Dorsolateral prefrontal cortex (tissue), 122 donors: ENCODE measurements at places on chromosomes 7 and 10. TPM values are rescaled to one million over a fixed set of nuclear protein-coding genes. Genes with fewer than 3 reads are reported as not detected.

Gene EVX1
- not detected for total RNA-seq

Gene RBP4
- total RNA-seq, result 49.9 TPM

Gene TFPI2
- total RNA-seq, result not detected

Gene PTN
- total RNA-seq, result 106 TPM

Gene TAS2R41
- not detected for total RNA-seq

Gene FZD8
- 6.3 TPM for total RNA-seq

Gene SAMD9L
- total RNA-seq, result 4.4 TPM

GRCh38 chr10:105952153-105952552, 1212.4 kb downstream of the SORCS1 start:
- no peak for DNase-seq

- no peak for DNase-seq
Observed at GRCh38 chr7:207418-208129, 15.2 kb downstream of the FAM20C start.

- no peak for DNase-seq
Observed at GRCh38 chr10:127762925-127763324, 25.9 kb downstream of the FOXI2 start.

GRCh38 chr7:20661884-20662283, 46.4 kb downstream of the ABCB5 start:
- DNase-seq, result no peak

DNA sequence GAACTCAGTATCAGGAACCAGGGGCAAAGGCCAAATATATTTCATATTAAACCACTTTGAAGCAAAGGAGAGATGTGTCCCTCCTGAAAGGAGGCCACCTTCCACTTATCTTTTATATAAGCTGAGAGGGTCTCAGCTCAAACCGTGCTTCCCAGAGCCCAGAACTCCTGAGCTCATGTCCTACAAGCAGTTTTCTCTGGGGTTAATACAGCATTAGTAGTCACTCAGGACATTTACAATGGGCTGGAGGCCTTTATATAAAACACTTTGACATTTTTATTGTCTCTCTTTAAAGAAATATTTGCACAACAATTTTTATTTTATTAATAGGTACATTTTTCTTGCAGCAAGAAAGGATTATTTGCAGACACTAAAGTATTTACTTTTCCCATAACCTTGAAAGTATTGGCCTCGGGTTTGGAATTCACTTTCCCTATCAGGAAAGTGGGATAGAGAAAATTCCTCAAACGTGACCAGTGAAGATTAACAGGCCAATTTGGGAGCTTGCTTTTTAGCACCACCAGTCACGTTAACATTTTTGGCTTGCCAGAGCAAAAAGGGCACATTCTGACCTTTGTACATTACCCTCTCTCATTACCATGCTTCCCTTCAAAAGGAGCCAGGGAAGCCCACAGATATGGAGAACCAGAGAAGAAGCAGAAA, 464.9 kb upstream of the NRP1 start:
- DNase-seq, result no peak

- DNase-seq, result no peak
Observed at GRCh38 chr10:71132321-71132810, 80.0 kb upstream of the UNC5B start.

DNA sequence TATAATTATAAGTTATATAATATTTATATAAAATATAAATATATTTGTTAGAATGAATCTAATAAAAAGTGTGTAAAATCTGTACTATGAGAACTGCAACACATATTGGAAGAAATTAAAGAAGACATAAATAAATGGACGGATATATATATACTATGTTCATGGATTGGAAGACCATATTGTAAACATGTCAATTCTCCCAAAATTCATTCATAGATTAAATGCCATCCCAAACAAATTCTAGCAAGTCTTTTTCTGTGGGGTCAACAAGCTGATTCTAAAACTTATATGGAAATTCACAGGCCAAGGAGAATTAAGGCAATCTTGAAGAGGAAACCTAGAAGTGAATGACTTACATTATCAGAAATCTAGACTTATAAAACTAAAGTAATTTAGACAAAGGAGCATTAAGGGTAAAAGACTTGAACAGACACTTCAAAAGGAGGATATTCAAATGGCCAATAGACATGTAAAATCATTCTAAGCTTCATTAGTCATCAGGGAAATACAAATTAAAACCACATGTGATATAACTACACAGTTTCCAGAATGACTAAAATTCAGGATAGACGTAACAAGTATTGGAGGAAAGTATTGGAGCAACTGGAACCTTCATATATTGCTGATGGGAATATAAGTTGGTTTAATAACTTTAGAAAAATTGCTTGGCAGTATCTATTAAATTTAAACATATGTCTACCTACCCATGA, 225.9 kb downstream of the EMX2 start:
- DNase-seq, result no peak

DNA sequence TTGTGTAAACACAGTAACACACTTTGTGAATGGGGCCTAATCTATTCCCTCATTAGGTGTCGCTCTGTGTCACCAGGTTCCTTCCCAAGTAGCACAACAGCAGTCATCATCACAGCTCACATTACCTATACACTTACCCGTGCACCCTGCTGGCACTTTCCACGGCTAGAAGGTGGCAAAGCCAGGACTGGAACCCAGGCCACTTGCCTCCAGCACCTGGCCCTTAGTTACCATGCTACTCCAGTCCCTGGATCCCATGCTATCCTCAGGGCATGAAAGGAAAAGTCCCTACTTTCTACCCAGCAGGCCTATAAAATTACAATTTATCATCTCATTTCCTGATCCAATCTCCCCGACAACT, 18.4 kb downstream of the SMURF1 start:
- no peak for DNase-seq

- no peak for DNase-seq
Observed at GRCh38 chr7:154777023-154777422, 225.9 kb downstream of the PAXIP1 start.

- no peak for DNase-seq
Observed at GRCh38 chr7:22319424-22320403, 37.2 kb downstream of the RAPGEF5 start.

DNA sequence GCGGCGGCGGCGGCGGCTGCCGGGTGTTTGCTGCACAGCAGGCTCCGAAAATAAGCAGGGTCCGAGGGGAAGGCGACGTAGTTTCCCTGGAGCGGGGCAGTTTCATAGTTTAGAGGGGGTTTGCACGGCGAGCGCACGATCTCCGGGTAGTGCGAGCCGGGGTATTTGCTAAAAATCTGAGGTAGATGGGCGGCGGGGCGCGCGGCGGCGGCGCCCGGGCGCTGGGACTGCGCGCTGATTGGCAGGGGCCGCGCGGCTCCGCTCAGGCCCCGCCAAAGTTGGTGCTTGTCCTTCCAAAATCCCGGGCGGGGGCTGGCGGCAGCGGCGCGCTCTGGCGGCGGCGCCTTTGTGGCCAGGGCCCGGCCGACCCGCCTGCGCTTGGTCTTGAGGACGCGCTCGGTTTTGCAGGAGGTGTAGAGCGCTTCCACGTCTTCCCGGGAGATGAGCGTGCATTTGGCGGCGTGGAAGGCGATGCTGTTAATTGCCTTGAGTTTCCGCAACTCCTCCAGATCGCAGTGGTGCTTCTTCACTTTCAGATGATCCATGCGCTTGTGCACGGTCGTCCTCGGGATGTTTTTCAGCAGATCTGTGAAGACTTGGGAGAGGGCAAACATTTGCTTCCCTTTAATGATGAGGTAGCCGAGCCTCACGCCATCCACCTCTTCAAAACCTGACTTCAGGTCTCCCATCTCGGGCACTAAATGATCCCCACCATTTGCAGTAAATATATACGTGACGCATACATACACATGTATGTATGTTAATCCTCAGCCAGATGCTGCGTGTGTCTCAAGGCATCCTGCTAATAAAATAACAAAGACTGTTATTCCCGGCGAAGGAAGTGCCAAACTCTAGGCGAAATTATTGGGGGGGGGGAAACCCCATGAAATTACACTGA, 8.1 kb downstream of the SKIDA1 start:
- no peak for DNase-seq

DNA sequence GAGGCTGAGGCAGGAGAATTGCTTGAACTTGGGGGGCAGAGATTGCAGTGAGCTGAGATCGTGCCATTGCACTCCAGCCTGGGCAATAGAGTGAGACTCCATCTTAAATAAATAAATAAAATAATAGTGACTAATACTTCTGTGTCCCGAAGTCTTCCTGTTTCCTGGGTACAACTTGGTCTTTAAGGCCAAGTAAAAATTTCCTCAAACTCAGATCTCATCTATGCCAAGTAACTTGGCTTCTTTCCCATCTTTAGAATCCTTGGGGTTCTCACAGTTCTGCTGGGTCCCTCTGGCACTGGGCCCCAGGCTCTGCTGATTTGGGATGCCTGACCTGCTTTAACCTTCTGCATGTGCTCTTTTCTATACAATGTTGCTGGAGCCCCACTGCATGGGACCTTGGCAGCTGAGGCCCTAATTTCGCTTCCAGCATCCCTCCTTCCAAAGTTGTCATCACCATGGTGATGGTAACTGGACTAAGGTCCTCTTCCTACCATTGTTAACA, 22.7 kb upstream of the AKR1B10 start:
- no peak for DNase-seq

- DNase-seq, result no peak
Observed at GRCh38 chr7:15317215-15317614, 244.6 kb downstream of the AGMO start.

GRCh38 chr7:106065575-106066500, 46.3 kb downstream of the SYPL1 start:
- DNase-seq, result no peak

DNA sequence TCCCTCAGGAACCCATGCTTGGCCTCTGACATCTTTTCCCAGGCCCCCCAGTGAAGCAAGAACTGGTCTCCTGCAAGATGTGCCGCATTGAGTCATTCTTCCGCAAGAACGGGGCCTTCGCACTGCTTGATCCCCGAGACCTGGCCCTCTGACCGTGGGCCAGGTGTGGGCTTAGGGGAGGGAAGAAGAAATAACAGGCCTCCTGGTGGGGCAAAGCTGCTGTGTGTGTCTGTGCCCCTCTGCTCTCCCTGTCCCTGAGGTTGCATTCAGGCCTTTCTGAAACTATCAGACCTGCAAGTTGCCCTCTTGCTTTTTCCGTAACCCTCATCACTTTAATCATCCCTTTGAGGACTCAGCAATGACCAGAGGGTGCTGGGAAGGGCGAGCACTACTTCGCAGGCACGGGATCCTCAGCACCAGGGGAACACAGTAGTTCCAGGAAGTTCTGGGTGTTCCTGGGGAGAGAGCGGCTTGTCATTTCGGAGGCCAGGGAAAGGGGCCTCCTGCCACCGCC, 6.0 kb downstream of the ATP6V1F start:
- no peak for DNase-seq

DNA sequence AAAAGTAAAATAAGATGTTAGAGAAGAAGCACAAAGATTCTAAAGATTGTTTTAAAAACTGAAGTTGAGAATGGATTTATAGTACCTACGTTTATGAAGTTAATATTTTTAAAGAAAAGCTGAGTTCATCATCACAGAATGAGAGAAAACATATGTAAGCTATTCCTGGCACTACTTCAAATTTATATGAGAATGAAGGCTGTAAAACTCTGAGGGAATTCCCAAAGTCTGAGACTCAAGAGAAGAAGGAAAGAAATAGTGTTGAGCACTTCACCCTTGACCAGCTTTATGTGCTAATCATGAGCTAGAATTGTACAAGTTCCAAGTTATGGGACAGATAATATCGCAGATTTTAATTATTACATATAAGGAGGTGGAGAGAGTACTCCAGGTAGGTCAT, 323.7 kb upstream of the GNAI1 start:
- no peak for DNase-seq

- no peak for DNase-seq
Observed at GRCh38 chr7:18597754-18598153, 102.2 kb downstream of the HDAC9 start.

- DNase-seq, result no peak
Observed at GRCh38 chr7:118708741-118709140, 484.2 kb downstream of the ANKRD7 start.

DNA sequence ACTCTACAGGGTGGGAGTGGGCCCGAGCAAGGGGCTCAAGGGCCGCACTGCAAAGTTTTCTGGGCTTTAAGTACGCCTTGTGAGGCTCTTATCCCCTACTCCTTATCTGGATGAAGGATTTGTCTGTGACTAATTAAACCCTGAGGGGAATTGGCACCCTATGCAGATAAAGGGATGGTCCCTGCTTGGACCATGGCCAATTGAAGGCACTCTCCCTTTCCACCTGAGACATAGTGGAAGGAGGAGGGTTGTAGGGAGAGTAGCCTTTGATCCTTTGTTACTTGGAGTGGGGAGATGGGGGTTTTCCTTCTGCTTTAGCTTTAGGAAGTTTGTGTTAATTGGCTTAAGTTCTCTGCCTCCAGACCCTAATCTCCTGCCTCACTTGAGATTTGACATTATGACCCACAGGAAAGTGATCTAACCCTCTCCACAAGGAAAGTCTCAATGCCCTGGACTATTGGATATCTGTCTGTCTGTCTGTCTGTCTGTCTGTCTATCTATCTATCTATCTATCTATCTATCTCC, 1158.8 kb upstream of the SORCS1 start:
- no peak for DNase-seq

GRCh38 chr10:129761197-129761972, 202.7 kb downstream of the EBF3 start:
- no peak for DNase-seq

- DNase-seq, result no peak
Observed at GRCh38 chr7:134104166-134104565, 23.0 kb upstream of the LRGUK start.

- no peak for DNase-seq
Observed at GRCh38 chr10:28564905-28565304, 32.0 kb downstream of the WAC start.

DNA sequence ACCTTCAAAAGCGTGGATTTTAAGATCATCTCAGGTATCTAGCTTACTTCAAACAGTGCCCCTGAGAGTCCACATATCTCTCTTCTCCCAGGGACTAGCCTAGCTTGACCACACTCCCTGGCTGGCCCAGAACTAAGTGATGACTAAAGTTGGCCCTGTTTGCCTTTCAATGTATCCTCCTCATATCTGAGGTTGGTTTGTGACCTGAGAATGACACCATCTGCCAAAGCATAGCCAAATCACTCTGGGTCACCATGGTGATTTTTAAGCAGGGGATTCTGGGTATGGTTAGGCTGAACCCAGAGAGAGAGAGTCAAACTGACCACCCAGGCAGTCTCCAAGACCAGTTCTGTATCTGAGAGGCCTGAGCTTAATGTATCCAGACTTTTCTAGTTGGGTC, 16.2 kb downstream of the CNNM1 start:
- DNase-seq, result no peak

GRCh38 chr7:57651006-57651405, 201.0 kb downstream of the ZNF716 start:
- DNase-seq, result no peak

GRCh38 chr10:129341087-129341486, 126.0 kb upstream of the MGMT start:
- no peak for DNase-seq
